ENCODE measurements at places on chromosomes 12 and 14. TPM values are rescaled to one million over a fixed set of nuclear protein-coding genes. Genes with fewer than 3 reads are reported as not detected.

TOMM20L gene
- total RNA-seq, result not detected

LBHD2 gene
- total RNA-seq, result not detected

FAM181A gene
- total RNA-seq, result not detected

- DNase-seq, result peak; percentile 81
Measured at GRCh38 chr12:67426067-67426466, 156.9 kb downstream of the CAND1 start.

GRCh38 chr12:56488041-56488955 is at the start of gene GLS2:
Gene GLS2 (minus strand): TSS chr12:56488161. CDS start chr12:56488118, 43 bp downstream.
- DNase-seq, result no peak

GRCh38 chr12:96989916-96990315 is 82.9 kb downstream of the NEDD1 start:
- DNase-seq, result peak; percentile 65
